Uterus (tissue), 4 donors: ENCODE measurements at places on chromosomes 2 and 18. TPM values are rescaled to one million over a fixed set of nuclear protein-coding genes. Genes with fewer than 3 reads are reported as not detected.

The MBD5 gene
- total RNA-seq = 17.4 TPM

The SERPINB13 gene
- total RNA-seq = not detected

The METTL5 gene
- 45.5 TPM for total RNA-seq

- no peak for DNase-seq
Observed at GRCh38 chr2:158412206-158412605, 44.3 kb downstream of the CCDC148 start.

GRCh38 chr2:145599756-145600155 is 1079.8 kb upstream of the ZEB2 start:
- no peak for DNase-seq

DNA sequence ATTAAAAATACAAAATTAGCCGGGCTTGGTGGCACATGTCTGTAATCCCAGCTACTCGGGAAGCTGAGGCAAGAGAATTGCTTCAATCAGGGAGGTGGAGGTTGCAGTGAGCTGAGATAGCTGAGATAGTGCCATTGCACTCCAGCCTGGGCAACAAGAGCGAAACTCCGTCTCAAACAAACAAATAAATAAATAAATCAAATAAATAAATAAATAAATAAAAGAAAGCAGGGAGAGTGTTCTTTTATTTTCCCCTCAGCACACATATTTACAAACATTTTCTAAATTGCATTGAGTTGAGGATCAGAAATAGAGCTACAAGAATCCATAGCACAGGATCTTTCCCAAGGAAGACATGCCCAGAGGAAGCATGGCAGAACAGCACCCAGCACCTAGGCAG is 71.9 kb downstream of the RIT2 start:
- no peak for DNase-seq

DNA sequence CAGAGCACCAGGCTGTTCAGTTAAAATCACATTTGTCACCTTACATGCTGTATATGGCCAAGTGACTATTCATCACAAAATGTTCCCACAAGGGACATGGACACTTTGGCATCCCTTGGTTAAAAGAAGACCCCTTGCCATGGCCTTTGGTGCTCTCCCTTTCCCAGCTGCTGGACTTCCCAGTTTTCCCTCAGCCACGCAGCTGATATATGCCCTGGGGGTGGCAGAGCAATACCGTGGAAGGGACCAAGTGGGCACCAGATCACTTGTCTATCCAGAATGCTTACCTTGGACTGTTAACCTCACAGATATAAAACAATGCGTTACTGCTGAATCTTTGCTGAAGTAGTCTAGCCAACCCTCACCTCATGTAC is 35.3 kb downstream of the PAIP2B start:
- DNase-seq = no peak

GRCh38 chr2:6730649-6731532 is 134.8 kb downstream of the CMPK2 start:
- DNase-seq = no peak
